NCI-H187 treated with DMSO at 0.1 percent for 48 hours (cell line): ENCODE measurements at places on chromosomes 2 and 18.

GRCh38 chr2:212961255-212961654, 190.2 kb downstream of the IKZF2 start:
- DNase-seq: no peak

DNA sequence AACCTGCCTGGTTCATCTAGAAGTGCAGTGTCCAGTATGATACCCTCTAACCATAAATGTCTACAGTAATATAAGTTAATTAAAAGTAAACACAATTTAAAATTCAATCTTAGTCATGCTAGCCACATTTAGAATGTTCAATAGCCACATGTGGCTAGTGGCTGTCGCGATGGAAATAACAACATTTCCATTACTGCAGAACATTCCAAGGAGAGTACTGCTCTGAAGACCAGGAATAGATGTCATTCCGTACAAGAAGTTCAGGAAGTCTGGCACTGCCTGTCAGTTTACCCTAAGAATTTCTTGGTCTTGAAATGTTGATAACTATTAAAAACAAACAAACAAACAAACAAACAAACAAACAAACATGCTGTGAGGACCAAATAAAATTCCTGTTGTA, 17.2 kb downstream of the LANCL1 start:
- no peak for DNase-seq

DNA sequence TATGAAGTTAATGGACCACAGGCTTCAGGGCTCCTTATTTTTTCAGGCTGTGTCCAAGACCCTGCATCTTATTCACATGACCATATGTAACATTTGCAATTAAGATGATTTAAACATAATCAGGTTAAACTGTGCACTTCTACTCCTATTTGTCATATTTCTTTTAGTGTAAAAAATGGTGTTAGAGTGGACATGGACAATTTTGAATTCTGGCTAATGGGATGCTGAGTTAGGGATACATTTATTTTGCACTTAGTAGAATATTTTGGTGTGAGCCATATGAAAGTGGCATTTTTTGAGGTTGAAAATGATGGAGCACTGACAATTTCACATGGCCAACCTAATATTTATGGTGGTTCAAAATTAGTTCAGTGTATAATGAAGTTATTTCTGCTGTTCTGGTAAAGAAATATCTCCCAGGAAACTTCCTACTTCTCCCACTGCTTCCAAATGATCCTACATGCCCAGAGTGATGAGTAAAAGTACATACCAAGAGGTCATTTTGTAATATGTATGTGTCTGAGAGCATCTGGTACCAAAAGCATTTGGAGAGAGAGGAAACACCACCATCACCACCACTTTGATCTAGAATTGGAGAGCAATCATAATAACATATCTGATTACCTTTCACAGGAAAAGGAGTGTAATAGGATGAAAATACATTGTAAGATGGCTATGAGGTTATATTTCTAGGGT, 36.0 kb downstream of the GULP1 start:
- DNase-seq: no peak

- no peak for DNase-seq
Measured at GRCh38 chr2:161238265-161238559, 70.0 kb upstream of the PSMD14 start.

DNA sequence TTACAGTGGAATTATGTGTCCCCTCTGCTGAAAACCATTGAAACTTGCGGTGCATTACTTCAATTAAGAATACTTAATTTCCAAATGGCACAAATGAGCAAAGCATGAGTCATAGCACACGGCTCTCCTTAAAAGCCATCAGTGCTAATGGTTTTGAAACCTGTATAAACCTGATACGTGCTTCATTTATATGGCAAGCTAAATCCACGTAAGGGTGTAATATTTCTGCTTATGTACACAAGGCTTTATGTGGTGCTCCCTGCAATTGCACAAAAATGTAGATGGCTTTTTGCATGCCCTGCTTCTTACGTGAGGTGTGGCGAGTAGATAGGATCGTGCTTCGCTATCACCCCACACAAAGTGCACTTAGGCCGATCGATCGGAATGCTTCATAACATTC, 840.9 kb downstream of the GALR1 start:
- DNase-seq: no peak

DNA sequence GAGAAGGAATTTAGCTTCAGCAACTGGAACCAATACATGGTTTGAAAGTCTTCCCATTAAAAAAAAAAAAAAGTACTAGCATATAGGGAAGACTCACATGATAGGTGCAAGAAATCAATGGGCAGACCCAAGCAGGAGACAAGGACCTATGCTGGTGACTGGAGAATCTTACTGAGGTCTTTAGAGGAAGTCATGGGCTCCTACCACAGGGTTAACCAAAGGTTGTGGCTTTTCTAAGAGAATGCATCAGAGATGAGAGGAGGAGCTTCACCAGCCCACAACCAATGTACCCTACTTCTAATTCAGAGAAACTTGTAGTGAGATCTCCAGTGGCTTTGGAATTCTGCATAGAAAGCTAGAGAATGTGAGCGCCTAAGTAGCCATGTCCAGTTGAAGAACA, 207.4 kb downstream of the NCKAP5 start:
- no peak for DNase-seq

DNA sequence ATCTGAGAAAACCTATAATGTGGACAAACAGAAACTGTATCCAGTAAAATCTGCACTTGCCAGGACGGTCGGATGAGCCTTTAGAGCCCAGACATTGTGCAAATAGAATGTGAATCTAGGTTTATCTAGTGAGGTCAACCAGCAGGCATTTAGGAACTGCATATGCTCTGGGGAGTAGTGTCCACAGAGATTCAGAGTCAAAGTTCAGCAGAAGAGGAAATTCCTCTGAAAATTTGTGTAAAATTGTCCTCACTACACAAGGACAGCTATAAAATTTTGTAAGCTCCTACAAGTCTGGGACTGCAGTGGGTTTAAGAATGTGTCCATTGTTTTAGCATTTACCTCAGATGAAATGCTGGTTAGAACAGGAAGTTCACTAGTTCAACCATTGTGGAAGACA, 9.8 kb upstream of the NDUFV2 start:
- DNase-seq: no peak

DNA sequence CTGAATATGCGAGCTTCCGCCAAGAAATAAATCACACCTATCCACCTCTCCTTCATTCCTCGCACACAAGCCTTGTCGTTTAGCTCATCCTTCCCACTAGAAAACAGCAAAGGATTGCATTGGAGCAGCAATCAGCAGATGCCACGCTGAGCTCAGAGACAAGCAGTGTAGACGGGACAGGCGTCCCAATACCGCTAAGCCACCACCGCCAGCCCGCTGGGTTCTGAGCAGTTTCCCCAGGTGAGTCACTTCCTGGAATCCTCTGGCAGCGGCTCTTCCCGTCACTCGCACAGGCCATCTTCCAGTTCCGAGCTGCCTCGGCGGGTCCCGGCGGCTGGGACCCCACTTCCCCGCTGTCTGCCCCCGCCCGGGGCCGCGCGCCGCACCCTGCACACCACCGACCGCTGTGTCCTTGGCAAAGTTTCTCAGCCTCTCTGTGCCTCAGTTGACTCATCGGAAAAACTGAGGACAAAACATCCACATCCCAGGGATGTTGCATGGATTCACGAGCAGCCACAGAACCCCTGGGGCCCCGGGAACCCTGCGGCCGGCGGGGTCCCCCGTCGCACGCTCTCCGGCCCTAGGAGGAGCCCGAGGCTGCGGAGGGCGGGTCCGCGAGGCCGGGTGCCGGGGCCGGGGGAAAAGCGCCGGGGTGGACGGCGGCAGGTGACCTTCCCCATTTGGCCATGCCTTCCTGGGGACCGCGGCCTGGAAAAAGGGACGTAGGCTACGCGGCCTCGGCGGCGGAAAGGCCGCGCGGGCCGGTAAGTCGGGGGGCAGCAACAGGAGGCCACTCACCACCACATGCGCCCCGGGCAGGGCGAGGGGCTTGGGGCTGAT, 573 bp downstream of the KDSR start:
- DNase-seq: no peak

GRCh38 chr2:219332542-219332941, at the start of gene RESP18:
Gene RESP18, minus strand, starts transcription at chr2:219332744.
- DNase-seq: no peak

- no peak for DNase-seq
Measured at GRCh38 chr2:26326514-26326913, 19.4 kb upstream of the SELENOI start.

GRCh38 chr18:12255626-12256026, 1.5 kb downstream of the CIDEA start:
- DNase-seq: no peak

DNA sequence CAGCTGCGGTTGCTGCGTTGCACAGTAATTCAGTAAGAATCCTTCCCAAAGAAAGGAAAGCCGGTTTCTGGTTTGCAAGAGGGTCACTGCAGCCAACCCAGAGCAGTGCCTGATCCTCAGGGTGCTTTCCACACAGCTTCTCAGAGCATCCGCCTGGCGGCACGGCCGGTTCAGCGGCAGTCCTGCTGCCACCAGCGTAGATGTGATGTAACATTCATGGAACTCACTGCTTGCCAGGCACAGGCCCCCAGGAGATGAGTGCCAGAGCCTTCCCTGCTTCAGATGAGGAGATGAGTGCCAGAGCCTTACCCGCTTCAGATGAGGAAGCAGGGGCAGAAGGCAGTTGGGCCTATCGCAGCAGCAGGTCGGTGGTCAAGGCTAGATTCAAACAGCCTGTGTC, 230.2 kb downstream of the GBX2 start:
- DNase-seq: no peak
